ENCODE measurements at places on chromosomes 2 and 18.

DNA sequence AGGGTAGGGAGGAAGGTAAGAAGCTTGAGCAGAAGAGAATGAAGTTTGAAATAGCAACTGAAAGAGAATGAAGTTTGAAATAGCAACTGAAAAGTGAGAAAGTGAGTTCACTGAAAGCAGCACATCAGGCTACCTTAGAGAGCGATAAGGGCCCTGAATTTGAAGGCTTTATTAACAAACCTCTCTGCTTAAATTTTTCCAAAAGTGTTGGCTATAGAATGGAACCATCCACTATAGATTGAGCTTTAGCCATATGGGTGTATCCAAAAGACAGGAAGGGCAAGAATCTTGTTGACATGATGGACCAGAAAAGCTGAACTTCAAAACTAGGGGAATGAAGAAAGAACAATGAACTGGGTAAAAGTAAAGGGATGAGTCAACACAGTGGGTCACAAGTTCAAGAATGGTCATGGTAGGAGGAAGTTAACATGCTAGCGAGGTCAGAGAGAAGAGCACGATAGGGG lies 122.5 kb downstream of the ASXL3 start:
- DNase-seq = no peak

DNA sequence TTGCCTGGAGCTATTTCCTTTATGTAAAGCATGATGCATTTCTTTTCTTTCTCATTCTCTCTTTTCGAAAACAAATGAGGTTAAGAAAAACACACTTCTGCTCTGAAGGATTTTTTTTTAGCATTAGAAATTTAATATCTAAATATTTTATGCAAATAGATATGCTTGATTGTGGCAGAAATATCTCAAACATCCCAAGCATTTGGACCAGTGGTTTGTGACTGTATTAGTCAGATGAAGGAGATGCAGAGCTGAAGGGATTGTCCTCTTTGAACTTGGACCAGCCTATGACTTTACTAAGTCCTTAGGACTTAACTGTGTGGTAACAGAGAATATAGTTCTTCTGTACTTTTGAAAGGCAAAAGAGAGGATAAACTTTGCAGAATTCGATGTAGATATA lies 335.9 kb upstream of the NT5C1B start:
- no peak for DNase-seq

DNA sequence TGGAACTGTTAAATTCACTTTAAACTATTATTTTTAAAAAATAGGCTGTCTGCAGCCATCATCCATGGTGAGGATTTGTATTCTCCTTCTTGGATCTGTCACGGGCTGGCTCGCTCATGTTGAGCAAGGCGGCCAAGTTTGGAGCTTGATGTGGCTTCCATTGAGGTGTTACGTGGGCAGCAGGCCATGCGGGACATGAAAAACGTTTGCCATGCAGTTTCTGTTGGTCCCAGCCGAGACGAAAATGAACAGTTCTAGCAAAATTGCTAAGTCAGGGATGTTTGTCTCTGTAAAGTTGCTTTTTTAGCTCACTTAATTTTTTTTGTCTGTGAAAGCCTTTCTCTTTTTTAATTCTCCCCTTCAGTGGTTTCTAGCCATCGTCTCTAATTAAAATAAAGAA lies 70.2 kb upstream of the MGAT5 start:
- DNase-seq = no peak

DNA sequence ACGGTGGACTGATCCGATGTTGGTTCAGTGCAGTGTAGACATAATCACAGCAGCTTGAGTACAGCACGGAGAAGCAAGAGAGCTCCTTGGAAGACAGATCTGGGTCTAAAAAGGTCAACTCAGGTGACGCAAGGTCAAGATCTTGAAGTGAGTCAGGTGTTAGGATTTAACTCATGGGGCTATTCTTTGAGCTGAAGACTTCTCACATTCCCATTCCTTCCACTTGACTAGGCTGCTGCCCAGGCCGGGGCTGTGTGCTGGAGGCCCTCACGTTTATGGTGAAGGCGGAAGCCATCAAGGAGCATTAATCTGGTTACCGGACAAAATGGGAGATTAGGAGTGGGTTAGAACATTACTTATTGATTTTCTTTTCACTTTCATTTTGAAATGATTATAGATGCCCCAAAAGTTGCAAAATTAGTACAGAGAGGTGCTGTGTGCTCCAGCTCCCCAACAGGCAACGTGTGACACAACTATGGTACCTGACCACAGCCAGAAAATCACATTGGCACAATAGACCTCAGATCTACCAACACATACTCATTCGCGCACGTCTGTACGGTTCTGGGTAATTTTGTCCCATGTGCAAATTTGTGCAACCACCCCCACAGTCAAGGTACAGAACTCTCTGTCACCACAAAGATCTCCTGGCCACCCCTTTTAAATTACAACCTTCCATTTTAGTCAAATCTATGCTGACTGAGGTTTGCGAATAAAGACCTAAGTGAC lies 77.6 kb upstream of the SEC11C start:
- DNase-seq = no peak

DNA sequence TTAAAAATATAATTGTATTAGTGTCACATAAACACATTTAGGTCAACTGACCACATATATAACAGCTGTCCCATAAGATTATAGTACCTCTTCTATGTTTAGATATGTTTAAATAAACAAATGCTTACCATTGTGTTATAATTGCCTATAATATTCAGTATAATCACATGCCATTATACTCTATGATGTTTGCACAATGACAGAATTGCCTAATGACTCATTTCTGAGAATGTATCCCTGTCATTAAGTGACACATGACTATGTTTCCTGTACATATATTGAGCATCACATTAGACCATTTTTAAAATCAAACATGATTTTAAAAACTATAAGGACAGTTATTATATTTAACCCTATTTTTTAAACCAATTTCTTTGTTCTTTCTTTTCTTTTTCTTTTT lies 89.8 kb downstream of the HS6ST1 start:
- no peak for DNase-seq

DNA sequence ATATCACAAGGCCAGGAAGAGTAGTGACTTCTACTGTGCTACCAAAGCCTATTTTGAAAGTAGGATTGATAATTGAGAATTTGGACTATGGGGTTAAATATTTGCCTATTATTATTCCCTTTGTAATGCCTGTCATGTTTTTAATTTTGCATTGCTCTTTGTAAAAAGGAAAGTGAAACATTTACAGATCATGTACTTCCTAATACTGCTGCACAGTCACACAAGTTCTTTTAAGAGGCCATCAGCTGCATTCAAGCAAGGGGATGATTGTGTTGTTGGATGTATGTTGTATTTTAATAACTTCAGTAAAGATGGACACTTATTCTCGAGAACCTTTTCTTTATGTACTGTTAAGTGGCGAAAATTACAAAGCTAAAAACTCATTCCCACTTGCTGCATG lies 70.1 kb downstream of the PLEKHA3 start:
- no peak for DNase-seq
